ENCODE measurements at places on chromosomes 12 and 14.
A peak's percentile ranks its signal among the peaks of the same experiment; 100 is the strongest.

GRCh38 chr12:124520265-124520701 lies 47.1 kb downstream of the NCOR2 start:
- no peak for DNase-seq

DNA sequence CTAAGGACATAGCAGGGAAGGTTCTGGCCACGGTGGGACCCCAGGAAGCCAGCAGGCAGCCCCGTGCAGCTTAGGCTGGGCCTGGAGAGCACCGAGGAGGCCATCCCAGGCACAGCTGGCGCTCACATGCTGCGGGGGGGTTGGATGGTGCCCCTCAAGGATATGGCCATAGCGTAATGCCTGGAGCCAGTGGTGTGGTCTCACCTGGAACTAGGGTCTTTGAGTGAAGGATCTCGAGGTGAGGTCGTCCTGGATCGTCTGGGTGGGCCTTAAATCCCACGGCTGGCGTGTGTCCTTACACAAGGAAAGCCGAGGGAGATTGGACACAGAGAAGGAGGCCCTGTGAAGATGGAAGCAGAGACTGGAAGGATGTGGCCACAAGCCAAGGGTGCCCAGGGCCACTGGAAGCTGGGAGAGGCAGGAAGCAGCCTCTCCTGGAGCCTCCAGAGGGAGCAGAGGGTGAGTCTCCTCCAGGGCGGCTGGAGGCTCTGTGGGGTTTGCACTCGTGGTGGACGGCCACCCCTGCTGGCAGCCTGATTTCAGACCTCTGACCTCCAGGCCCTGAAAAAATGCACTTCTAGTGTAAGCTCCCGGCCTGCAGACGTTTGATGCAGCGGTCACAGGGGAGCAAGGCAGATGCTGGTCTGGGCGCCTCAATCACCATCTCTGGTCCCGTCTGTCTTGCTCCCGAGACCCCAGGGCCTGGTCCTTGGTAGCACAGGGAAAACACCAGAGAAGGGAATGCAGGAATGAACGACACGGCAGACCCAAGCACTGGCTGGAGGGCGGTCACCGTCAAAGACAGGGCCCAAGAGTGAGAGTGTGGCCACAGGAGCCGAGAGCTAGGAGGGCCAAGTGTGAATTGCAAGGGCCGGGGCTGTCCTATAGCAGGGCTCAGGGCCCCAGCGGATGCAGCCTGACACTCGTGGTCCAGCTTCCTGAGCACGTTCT lies 218.6 kb downstream of the KIF26A start:
- no peak for DNase-seq

DNA sequence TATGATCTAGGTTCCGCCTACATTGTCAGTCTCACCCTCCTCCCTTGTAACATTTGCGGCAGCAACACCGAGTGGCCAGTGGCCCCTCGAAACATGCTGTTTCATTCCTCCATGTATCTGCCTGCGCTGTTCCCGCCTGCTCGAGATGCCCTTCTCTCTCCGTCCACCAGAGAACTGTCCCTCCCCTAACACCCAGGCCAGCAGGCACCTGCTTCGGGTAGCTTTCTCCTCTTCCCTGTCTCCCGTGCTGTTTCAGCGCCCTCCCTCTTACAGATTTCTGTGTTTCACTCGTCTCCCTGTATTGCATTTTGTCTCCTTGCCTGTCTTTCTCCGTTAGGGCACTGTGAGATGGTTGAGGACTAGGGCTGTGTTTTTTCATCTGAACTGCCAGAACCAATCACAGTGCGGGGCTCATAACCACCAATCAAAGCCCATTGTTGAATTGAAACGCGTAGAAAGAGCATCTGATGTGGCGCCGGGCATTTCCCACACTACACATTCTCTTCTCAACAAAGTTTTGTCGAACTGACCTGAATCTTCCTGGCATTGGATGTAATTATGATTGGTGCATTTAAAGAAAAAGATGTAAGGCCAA lies 40.9 kb upstream of the ELK3 start:
- DNase-seq = no peak

- no peak for DNase-seq
Observed at GRCh38 chr14:61140271-61140670, 140.9 kb downstream of the TMEM30B start.

DNA sequence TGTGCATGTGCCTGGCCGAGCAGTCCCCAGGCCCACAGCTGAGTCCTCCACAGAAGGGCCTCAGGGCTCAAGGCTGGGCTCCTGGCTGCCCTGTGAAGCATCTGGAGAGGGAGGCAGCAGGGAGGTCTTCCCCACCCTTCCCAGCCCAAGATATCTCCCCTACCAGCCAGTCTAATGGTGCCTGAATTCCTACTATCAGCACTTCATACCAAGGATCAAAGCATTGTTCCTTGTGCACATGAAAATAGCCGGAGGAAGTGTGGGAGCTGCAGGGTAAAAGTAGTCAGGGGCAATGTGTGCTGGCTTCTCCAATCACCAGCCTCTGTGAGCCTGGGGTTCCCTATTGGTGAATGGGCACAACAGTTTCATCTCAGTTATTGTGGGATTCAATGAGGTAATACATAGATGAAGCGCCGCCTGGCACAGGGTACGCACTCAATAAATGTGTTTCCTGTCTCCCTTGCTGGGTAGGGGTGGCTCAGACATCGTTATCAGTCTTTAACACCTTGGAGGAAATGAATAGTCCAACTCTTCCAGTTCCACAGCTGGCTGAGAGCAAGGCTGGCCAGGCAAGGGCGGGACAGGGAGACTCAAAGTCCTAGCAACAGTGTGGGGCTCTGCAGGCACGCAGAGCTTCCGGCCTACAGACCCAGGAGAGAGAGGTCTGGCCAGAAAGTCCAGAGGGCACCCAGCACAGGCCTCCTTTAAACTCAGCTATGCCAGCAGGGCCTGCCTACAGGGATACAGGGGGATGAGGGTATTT lies 39.1 kb upstream of the PNMA1 start:
- peak; percentile 39 for DNase-seq

DNA sequence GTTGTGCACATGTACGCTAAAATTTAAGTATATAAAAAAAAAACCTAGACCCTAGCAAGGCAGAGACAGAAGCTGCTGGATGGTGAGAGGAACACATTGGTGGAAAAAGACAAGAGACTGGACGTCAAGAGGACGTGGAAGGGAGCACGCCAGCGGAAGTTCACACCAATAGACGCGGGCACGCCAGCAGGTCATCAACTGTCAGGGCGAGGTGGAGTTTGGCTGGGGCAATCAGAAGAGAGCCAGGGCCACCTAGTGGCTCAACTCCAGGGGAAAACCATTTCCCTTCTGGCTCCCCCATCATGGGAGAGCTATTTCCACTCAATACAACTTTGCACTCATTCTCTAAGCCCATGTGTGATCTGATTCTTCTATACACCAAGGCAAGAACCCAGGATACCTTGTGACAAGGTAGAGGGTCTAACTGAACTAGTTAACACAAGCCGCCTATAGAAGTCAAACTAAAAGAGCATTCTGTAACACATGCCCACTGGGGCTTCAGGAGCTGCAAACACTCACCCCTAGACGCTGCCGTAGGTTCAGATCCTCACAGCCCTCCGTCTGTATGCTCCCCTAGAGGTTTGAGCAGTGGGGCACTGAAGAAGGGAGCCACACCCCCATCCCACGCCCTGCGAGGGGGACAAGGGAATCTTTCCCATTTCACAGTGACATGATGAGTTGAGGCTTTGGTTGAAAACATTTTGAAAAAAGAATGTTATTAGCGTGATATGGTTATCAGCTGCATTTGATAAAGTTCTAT lies 702.7 kb downstream of the TMTC2 start:
- no peak for DNase-seq

GRCh38 chr14:101399737-101400517 lies 161.4 kb upstream of the DIO3 start:
- DNase-seq = no peak

GRCh38 chr12:14260011-14260993 lies 105.2 kb upstream of the ATF7IP start:
- no peak for DNase-seq

GRCh38 chr12:98144953-98145352 lies 370.4 kb upstream of the TMPO start:
- DNase-seq = no peak

DNA sequence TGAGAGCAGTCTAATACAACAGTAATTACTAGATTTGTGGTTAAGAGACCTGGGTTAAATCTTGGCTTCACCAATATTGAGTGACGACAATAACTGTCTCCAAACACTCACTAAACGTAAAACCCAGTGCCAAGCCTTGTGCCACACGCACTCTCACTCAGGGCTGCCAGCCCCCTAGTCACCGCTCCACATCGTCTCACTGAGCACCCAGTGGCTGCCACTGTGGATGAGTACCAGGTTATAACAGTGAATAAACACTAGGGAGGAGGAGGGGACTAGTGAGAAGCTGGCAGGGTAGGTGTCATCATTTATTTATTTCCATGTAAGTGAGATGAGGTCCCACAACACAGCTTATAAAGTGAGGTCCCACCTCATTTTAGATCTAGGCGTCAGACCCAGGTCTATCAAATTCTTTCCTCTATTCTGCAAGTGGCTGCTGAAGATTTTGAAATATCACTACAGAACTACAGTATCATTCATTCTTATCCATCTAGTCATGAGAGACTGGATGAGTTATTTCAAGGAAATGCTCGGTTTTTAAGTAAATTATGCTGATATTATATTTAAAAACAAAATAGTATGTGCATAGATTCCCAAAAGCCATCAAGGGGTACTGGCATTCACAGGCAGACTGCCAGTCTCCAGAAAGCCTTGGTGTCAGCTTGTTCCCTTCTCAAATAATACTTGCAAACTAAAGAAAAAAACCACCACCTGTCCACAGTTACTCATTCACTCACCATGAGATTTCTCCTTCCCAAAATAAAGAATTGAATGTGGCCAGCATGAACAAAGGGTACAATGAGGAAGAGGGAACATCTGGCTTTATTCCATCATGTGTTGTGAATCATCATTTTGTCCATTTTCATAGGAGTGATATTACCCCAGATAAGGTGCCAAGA lies 84.0 kb downstream of the PTPN21 start:
- no peak for DNase-seq

GRCh38 chr14:54683882-54684794 lies 117.2 kb downstream of the SAMD4A start:
- DNase-seq = no peak

DNA sequence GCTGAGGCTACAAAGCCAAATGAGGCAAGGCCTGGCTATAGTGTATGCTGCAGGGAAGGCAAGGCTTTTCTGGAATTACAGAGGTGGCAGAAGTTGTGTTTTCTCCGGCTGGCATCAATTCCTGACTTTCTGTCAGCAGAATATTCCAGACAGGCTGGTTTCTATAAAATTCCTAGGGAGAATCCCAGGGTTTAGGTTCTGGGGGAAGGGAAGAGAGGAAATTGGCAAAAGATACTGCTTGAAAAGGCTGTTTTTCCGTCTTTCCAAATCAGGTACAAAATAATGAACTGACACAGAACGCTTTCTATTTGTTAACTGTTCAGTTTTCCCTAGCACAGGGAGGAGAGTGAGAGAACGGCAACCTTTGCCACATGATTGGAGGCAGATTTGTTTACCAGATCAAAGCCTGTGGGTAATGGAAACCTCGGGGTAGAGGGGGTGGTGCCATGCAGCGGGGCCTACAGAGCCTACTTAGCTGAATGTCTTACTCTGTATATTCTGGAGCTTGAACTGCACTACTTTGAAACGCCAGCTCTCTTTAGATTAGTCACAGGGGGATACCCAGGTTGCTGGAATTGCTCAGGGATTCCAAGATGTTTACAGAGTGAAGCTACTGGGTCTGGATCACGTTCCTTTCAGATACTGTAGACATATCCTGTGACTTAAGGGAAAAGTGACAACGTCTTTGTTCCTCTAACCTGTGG lies 65.8 kb upstream of the DACT1 start:
- peak; percentile 35 for DNase-seq

DNA sequence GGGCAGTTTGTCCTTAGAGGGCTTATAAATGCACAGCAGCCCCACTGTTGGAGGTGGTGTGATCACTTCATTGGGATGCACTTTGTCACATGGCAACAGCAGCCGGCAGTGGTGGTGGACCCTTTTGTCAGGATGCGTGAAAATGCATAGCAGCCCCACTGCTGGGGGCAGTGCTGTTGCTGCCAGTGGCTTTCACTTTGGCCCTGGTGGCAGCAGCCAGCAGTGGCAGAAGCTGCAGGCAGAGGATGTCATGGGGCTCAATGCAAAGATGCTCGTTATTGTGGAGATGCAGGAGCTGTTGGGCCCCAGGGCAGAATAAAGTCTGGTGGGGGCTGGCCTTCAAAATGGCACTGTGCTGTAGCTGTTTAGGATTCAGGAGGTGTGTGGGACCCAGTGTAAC lies 173.0 kb upstream of the DAAM1 start:
- no peak for DNase-seq

GRCh38 chr12:119989731-119990381 lies 820 bp downstream of the BICDL1 start:
- peak; percentile 84 for DNase-seq

DNA sequence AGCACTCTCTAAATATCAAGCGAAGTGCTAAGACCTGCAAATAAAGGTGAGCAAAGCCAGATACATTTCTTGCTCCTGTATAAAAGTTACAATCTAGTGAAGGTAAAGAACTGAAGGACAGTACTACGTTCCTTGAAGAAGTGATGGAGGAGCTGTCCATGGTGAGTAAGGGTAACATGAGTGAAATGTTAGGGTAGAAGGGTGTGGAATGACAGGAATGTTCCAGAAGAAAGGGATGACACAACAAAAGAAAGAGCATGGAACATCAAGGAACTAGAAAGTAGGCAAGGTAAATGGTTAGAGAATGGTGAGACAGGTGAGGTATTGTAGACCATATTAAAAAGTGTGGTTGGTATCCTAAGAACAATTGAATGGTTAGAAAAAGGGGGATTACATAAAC lies 272.4 kb downstream of the ACSS3 start:
- DNase-seq = no peak

DNA sequence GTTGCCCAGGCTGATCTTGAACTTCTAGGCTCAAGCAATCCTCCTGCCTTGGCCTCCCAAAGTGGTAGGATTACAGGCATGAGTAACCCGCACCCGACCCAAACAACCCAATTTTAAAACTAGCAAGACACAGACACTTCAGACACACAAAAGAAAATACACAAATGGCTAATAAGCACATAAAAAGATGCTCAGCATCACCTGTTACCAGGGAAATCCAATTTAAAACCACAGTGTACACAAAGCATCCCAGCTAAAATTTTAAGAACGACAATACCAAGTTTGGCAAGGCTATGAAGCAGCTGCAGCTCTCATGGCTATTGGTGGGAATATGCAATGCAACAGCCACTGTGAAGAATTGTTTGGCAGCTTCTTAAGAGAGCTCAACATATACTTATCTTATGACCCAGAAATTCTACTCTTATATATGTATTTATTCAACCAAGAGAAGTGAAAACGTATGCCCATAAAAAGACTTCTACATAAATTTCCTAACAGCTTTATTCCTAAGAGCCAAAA lies 42.0 kb downstream of the BDKRB1 start:
- DNase-seq = no peak

- DNase-seq = no peak
Observed at GRCh38 chr12:115097416-115097815, 413.4 kb upstream of the TBX3 start.
